H7 (cell line): ENCODE measurements at places on chromosomes 6 and 20. TPM values are rescaled to one million over a fixed set of nuclear protein-coding genes. Genes with fewer than 3 reads are reported as not detected.

DNA sequence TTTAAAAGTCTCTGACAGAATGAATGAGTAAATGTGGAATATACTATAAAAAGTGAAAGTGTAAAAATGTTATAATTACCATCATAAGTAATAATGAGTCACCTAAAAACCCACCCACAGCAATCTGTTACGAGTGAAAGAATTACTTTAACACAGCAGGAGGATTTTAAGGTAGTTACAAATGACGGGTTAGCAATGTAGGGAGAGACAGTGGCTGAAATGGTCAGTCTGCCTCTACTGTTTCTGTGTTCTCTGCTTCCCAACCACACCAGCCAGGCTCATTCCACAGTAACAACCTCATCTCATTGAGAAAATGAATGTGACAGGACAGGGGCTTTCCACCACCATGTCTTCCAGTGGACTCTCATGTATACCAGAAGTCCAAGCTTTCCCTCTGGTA, 124.4 kb upstream of the KCNK16 start:
- no peak for DNase-seq

- no peak for DNase-seq
These were observed 157.5 kb downstream of the TRMT11 start for GRCh38 chr6:126143761-126144251.

DNA sequence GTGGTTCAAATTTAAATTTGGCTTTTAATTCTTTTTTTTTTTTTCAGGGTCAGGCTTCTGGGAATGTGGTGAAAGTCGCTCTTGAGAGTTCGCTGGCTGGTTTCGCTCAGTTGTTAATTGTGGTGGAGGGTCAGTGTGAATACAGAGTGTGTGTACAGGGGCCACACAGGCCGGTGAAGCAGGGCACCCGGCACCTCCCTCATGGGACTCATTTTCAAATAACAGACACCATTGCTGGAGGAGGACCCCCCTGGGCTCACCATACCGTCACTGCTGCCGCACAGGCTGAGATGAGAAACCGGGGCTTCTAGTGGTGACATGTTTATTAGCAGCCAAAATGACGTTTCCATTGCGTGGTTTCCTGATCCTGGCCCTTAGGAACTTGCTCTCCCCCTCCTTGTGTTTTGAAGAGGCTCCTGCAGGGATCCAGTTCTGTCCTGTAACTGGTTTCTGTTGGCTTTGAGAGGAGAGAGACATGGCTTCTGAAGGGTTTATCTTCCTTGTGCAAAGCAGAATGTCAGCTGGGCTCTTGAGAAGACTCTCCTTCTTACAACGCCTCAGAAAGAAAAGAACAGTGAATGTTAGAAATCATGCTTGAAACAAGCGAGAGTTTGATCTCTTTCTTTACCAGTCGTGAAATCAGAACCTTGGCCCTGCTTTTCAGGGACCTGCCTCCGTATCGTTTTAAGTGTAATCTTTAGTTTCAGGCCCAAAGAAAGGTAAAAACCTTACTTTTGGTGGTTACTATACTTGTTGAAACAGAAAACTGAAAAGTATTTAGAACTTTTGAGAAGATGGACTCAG, 37.8 kb downstream of the DUSP22 start:
- peak; percentile 80 for DNase-seq

- DNase-seq, result no peak
These were observed 40.2 kb upstream of the TASP1 start for GRCh38 chr20:13678944-13679343.

DNA sequence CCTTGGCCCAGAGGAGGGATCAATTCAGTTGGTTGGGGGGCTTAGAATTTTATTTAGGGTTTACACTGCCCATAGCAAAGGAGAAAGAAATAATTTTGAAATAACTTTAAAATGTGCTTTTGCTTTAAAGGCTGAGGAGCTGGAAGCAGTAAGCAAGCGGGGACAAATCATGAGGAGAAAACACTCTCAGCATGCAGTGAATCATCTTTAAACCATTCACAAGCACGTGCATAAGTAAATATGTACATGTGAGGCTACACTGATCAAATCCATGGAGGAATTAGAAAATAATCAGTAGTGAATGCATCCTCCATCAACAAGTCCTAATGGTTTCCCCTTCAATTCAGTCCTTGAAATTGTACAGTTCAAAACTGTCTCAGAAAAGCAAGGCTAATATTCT, 181.0 kb downstream of the MTFR2 start:
- DNase-seq, result no peak

GRCh38 chr6:3764516-3765335, 13.2 kb upstream of the PXDC1 start:
- DNase-seq, result no peak

- peak; percentile 39 for DNase-seq
These were observed 125.7 kb upstream of the RIPOR2 start for GRCh38 chr6:25061289-25061936.

- DNase-seq, result no peak
These were observed 11.5 kb downstream of the NFKBIL1 start for GRCh38 chr6:31558631-31559500.

GRCh38 chr6:160055813-160056212, 65.8 kb upstream of the SLC22A1 start:
- DNase-seq, result no peak

DNA sequence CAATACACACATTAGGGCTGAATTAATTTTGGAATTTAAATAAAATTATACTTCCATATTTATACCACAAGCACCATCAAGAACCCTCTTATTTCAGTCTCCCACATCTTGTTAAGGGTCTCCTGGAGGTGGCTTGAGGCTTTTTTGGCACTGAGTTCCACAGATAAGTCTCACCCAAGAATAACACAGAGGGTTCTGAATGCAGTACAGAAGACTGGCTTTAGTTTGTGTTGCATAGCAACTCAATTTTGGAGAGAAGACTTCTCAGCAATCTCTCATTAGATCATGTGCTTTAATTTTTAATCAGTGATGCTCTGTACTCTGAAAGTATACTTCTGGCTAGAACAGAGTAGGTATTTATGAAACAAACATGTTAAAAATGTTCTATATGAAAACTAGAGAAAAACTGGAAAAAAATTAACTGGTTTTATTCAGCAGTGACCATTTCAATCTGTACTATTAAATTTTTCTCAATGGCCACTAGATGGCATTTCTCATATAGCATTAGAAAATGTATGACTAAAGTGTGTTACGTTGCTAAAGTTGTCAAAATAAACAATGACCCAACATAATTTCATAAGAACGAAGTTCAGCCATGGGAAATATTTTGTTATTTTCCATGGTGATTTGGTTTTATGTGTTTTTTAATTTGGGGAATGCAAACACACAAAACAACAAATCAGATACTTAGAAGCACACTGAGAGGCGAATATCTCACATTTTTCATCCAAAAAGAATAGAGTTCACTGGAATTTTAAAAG, 32.7 kb upstream of the MAP7 start:
- DNase-seq, result no peak

DNA sequence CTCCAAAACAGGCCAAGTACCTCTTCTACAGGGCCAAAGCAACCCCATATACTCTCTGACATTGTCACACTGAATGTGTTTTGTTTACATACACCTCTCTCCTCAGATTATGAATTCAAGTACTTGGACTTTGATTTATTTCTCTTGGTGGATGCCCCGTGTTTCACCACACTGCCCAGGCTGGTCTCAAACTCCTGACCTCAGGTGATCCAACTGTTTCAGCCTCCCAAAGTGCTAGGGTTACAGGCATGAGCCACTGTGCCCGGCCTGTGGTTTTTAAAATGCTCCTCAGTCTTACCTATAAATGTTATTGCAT, 16.1 kb downstream of the CSNK2A1 start:
- DNase-seq, result no peak

- no peak for DNase-seq
These were observed 46.9 kb downstream of the OSTM1 start for GRCh38 chr6:108027594-108027993.

DNA sequence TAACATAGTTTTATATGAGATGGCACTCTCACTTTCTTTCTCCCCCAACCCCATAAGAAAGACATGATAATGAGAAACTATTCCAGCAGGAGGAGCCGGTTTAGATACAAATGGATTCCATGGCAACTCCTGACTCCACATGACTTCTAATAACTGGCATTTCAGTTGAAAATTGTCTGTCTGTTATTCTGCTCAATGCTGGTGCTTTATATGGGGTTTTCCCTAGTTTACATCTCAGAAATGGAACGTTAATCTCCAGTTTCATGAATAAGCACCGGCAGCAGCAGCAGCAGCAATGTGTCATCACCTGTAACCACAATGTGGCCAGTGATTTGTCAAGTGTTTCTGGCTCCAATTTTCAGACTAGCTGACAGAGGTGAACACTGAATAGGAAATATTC, 8.0 kb upstream of the SIM1 start:
- DNase-seq, result peak; percentile 26

DNA sequence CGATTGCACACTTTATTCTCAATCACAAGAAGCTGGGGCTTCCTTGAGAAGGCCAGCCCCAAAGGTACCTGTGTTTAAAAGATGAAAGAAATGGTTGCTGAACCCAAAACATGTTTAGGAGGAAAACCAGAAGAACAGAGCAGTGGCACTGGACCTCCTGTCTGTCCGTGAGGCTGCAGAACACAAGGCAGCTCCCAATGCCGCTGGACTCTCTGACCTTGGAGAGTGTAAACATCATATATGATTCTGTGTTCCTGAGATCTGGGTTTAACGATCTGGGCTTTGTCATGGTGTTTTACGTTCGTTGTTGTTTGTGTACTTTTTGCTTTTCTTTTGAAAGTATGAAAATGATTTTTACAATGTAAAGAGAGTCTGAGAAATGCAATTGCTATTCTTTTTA, 106.1 kb downstream of the SLC22A3 start:
- no peak for DNase-seq

DNA sequence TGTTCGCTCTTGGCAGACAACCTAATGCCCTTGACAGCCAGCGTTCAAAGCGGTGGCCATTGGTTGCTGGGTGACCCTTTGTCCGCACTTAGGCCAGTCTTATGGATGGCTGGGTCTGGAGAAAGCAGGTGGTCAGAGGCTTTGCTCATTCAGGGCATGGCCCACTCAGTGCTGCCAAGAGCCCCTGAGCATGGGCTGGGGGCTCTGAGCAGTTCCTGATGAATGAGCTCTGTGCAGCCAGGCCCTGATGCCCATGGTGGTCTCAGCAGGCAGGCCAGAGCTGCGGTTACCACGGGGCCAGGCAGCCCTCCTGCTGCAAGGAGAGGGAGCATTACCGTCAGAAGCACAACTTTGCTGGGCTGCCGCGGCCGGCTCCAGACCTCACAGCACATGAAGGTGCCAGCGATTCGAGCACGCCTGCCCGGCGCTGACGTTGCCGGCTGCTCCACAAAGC, 36.3 kb downstream of the CDH4 start:
- peak; percentile 54 for DNase-seq

DNA sequence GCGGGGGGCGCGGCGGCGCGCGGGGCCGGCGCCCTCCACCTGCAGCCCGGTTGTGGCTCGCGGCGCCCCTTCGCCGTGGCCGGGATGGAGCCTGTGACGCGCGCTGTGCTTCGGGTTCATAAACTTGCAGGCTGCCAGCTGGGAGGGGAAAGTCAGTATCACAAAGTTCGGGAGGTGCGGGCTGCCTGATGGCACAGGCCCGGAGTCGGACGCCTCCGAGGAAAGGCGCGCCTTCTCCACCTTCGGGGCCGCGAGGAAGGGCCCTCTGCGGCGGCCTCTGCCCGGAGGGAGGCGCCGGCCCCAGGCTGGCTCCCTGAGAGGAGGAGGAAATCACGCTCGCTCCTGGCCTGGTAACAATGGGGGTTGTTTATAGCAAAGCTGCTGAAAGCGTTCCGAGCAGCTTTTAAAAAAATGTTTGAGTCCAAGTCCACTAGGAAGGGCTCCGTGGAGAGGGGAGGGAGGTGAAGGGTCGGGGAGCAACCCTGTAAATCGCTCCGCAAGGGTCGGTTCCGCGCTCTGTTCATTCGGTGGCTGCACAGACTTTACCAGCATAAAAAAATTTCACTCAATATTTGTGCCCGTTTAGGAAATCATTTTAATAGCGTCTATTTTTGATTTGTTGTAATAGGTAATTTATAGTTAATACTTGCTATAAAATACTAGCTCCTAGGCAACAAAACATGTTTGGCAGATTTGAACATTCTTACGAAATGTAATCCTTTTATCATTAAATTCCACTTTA, 1.0 kb downstream of the AFDN start:
- no peak for DNase-seq

- no peak for DNase-seq
These were observed 104.1 kb downstream of the ZFP64 start for GRCh38 chr20:52087471-52087870.

DNA sequence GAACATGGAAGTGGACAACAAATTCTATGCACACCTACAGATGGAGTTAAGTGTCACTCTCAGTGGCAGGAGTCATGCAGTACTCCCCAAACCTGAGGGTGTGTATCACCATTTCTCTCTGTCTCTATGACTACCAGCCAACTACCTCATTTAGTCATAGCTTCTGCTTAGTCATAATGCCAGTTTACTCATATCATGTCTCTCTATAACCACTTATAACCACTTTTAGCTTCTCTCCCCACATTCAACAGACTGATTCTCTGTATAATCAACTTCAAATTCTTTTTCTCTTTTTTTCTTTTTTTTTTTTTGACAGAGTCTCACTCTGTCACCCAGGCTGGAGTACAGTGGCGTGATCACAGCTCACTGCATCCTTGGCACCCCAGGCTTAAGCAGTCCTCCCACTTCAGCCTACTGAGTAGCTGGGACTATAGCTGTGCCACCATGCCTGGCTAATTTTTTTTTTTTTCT, 13.8 kb upstream of the GTF3C6 start:
- DNase-seq, result no peak

GRCh38 chr6:90286884-90287488, 9.7 kb downstream of the BACH2 start:
- DNase-seq, result peak; percentile 74

GRCh38 chr6:142714951-142715785, 229.8 kb downstream of the HIVEP2 start:
- no peak for DNase-seq

DNA sequence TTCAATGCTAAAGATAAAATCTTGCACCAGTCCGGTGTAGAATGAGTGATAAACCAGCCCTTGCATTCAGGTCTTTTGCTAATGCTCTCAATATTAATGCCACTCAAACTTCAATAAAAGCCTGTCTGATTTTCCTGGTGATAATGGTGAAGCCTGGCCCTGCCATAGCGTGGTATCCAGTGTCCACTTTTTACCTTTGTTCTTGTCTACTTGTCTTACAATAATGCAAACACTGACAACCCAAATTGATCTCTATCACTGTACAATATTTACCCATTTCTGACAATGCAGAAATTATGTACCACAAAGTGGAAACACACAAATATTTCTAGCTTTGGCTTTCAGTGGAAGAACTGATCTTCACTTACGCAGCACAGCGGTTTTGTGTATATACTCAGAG, 189.1 kb downstream of the ZDHHC14 start:
- DNase-seq, result no peak

Gene FGD2
- 0.04 and 0.17 TPM in 2 replicates for total RNA-seq

Gene ARMC2
- 1.3 and 2.6 TPM in 2 replicates for total RNA-seq

Gene RBPJL
- not detected in 2 replicates for total RNA-seq

Gene PRPH2
- 1.2 TPM in 2 replicates for total RNA-seq

Gene HLA-DMB
- 0.17 and 0.55 TPM in 2 replicates for total RNA-seq

Gene CEP162
- total RNA-seq, result 3.3 and 6.2 TPM in 2 replicates

Gene MYB
- 0.94 and 1.8 TPM in 2 replicates for total RNA-seq

Gene VEGFA
- total RNA-seq, result 32.1 and 39.6 TPM in 2 replicates

Gene TTK
- total RNA-seq, result 69.0 and 97.9 TPM in 2 replicates

Gene CCN6
- not detected in 2 replicates for total RNA-seq
